M059J (cell line): ENCODE measurements at places on chromosomes 5 and 9. TPM values are rescaled to one million over a fixed set of nuclear protein-coding genes. Genes with fewer than 3 reads are reported as not detected.

GRCh38 chr9:114522286-114522685 is 17.0 kb upstream of the WHRN start:
- DNase-seq: no peak

- no peak for DNase-seq
These were observed 55.3 kb downstream of the GADD45G start for GRCh38 chr9:89659891-89660685.

- no peak for DNase-seq
These were observed 467.3 kb upstream of the CLINT1 start for GRCh38 chr5:158326256-158326655.

GRCh38 chr9:93435386-93435785 is 16.1 kb upstream of the FAM120A start:
- DNase-seq: no peak

- peak; percentile 38 for DNase-seq
These were observed 11.8 kb downstream of the RMI1 start for GRCh38 chr9:83992407-83992806.

DNA sequence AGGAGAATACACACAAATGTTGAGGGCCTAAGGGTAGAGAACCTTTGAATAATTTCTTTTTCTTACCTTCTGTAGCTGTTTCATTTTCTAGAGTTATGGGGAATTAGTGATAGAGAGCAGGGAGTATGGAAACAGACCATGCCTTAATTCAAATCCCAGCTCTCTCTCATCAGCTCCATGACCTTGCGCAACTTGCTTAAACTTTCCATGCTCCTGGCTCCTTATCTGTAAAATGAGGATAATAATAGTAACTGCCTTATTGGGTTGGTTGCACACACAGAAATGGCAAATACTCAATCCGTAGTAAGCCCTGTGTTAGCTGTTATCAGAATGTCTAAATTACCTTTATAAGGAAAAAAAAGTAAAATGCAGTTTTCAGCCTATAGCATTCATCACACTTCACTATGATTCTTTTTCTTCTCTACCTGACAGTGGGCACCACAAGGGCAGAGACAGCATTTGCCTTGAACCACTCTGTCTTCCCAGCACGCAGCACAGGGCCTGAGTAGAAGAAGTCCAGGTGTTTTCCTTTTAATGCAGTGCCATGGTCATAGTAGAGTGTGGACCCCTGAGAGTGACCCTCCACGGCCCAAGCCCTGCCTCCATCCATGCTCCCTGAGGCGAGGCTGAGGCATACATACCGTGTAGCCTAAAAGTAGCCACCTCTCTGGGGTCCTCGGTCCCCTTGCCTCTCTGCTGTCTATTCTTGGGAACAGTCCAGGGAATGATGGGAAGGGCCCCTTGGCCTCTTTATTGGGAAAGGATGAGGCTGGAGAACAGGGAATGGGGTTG is 17.4 kb downstream of the C5orf15 start:
- DNase-seq: no peak

DNA sequence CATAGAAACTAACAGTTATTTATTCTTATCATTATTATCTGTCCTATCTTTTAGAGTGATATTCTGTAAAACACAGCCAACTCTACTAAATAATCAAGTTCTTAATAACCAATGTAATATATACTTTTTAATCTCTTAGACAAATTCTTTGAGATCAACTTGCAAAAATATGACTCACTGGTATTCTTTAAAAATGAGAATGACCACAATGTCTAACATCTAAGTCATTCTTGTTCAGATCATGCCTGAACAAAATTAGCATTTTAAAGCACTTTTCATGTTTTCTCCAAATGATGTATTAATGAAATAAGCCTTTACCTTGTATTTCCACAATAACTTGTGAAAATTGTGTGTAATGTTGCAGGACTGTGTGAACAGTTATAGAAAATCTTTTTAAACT is 356.9 kb upstream of the RGMB start:
- DNase-seq: peak; percentile 61

GRCh38 chr9:96777426-96777864 is 442 bp downstream of the ZNF510 start:
- DNase-seq: no peak

DNA sequence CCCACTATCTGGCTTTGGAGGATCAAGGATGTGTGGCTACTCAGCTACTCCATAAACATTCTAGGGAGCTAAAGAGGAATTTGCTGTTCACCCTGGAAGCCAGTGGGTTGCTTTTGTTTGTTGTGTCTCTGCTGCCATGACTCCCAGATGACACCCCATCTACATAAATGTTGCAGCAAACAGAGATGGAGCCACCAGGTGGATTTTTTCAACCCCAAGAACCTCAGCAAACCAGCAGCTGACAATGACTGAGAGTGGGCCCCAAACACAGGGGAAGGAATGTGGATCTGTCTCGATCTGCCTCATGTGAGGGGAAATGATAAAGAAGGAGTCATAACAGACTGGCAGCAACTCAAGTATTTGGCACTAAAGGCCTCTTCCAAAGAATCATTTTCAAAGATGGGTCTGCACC is 132.7 kb upstream of the TNC start:
- peak; percentile 98 for DNase-seq

DNA sequence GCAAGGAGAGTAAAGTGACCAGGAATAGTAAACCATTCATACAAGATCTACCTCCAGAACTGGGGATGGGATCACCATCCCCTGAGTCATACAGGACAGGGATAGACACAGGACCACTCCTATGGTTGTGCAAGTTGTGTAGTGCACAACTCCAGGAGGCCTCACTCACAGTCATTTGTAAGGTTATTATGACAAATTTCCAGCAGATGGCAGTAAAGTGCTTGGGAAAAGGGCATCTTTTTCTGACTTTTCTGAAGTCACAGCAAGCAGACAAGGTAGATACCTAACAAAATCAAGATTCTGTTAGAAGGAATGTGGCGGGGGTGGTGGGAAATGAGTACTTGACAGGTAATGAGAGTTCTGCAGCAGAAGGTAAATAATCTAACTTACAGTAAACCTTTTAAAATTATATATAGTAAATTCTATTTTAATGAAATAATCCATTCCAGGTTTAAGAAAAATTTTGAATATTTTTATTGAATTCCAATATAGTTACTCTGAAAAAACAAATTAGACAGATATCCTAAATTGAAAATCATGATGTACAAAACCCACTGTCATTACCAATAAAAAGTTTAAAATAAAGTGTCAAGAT is 16.7 kb upstream of the KIF27 start:
- DNase-seq: peak; percentile 75

DNA sequence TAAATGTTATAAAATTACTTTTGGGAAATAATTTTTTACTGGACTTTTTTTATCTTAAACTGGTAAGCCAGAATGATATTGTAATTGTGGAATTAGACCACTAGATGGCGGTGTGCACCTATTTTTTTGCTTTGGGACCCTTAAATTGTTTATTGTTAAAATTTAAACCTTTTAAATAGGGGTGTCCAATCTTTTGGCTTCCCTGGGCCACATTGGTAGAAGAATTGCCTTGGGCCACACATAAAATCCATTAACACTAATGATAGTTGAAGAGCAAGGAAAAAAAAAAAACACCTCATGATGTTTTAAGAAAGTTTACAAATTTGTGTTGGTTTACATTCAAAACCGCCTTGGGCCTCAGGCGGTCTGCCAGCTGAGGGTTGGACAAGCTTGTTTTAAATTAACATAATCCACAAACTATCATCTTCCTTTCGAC is 28.4 kb upstream of the GADD45G start:
- peak; percentile 72 for DNase-seq

DNA sequence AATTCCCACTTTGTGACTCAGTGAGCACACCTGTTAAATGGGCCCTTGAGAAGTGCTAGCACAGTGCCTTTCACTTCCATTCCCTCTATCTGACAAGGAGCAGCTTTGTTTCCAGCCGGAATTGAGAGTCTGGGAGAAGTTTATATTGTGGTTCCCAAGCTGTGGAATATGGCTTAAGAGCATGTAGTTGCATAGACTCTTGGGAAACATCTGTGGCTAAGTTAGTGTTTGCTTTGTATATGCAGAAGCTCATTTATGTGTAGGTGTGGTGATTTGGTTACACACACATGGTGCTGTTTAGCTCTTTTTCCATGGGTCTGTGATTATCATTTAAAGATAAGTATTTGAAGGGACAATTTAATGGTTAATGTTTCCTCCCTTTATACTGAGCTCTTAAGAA is 110.5 kb upstream of the HMHB1 start:
- no peak for DNase-seq

GRCh38 chr9:14350754-14351153 is 36.8 kb upstream of the NFIB start:
- no peak for DNase-seq

DNA sequence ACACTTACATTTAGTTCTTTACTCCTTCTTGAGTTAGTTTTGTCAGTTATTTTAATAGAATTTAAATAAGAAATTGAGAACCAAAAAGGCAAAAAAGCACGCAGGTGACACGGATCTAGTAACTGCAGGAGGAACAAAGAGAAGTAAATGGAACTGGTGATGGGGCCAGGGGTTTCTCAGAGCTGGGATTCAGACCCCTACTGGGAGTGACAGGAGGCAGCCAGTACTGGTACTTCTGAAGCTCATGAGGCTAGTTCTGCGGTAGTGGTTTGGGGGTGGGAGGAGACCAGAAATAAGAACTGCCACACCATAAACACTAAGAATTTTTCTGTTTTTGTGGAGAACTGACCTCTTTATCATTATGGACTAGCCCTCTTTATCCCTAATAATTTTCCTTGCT is 48.2 kb downstream of the OXCT1 start:
- DNase-seq: no peak

DNA sequence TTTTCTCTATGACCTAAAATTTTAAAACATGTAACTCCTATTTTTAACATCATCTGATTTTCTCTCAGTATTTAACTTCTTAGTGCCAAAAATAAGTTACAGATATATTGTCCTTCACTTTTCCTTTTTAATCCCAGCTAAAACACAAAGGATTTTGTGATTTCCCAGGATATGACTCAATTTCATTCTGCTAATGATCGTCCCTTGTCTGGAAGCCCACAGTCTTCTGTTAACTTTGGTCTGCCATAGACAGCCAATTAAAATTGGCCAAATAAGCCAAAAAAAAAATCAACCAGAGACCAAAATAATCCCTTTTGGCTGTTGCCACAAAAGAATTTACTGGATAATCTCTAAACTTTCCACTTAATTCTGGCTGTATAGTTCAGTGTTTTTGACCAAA is 124.5 kb upstream of the FST start:
- DNase-seq: no peak

GRCh38 chr5:17196697-17197096 is 20.7 kb upstream of the BASP1 start:
- no peak for DNase-seq

- DNase-seq: no peak
These were observed 39.2 kb downstream of the FAXDC2 start for GRCh38 chr5:154811239-154811638.

- DNase-seq: no peak
These were observed 6.8 kb downstream of the SPINK5 start for GRCh38 chr5:148070621-148071020.

DNA sequence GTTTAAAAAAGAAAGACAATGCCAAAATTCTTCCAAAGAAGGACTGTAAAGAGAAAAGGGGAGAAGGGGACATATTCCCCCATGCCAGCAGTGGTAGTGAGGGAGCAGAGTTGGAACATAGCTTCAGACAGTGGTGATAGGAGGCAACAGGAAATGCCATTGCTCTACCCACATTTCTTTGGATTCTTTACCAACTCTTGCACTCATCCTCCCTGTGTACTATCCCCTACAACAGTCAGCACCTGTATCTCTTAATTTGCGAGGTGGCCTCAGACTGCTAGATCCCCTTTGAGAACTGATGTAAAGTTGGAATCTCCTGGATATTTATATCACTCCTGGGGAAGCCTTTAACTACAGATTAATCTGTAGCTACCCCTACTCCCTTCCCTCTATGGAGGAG is 320.6 kb upstream of the PTGER4 start:
- peak; percentile 15 for DNase-seq

DNA sequence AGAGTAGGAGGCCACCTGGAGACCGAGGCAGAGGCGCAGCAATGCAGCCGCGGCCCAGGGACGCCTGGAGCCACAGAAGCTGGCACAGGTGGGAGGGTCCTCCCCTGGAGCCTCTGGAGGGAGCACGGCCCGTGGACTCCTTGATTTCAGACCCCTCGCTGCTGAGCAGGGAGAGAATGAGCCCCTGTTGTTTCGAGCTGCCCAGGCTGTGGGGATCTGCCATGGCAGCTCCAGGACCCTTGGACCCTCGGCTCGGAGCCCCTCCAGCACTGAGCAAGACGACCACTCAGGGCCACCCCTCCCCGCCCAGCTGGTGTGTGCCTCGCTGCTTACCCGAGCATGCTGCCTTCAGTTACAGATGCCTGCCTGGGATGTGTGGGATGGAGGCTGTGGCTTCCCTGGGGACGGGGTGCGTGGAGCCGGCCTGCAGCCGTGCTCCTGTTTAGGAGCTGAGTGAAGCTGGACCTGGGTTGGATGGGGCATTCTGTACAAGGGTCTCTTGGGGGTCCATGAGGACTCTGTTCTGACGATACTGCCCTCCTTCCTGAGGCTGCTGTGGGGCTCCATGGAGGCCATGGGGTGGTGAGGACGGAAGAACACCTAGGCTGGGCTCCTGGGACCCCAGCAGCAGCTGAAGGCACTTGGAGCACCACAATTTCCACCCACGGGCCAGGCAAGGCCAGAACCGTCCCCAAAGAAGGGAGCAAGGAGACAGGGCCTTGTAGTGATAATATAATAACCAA is 115.1 kb upstream of the LPCAT1 start:
- DNase-seq: no peak

DNA sequence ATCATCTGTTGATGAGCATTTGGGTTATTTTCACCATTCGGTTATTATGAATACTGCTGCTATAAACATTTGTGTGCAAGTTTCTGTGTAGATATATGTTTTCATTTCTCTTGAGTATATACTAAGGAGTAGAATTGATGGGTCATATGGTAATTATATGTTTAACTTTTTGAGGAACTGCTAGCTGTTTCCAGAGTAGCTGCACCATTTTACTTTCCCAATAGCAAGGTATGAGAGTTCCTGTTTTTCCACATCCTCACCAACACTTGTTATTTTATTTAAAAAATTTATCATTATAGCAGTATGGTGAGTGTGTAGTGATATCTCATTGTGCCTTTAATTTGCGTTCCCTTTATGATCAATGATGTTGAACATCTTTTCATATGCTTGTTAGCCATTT is 29.2 kb downstream of the CD14 start:
- no peak for DNase-seq

DNA sequence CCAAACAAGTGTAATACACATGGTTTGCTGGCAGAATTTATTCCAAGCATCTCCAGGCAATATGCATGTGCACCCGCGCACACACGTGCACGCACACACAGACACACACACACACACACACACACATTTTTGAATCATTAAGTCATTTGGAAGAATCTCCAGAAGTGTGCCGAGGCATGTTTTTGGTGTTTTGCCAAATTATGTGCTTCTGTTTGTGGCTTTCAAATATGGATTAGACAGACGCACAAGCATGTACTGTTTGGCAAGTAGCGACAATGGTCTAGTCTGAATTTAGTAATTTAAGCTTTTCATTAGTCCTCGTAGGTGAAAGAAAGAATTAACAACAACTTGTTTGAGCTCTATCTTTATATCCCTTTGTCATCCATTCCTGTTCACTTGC is 36.7 kb downstream of the NFIB start:
- DNase-seq: peak; percentile 65

ANXA2R gene
- 0.25 and 1.4 TPM in 2 replicates for total RNA-seq

CCDC192 gene
- total RNA-seq: not detected in 2 replicates

SLC34A3 gene
- 0.10 TPM in 1 of 2 replicates, not detected in the other for total RNA-seq

MSMP gene
- total RNA-seq: not detected in 2 replicates

TMEM8B gene
- total RNA-seq: 1.9 and 4.2 TPM in 2 replicates

LRRC26 gene
- total RNA-seq: not detected in 2 replicates
